ENCODE measurements at places on chromosomes 2 and 18.
A peak's percentile ranks its signal among the peaks of the same experiment; 100 is the strongest.

DNA sequence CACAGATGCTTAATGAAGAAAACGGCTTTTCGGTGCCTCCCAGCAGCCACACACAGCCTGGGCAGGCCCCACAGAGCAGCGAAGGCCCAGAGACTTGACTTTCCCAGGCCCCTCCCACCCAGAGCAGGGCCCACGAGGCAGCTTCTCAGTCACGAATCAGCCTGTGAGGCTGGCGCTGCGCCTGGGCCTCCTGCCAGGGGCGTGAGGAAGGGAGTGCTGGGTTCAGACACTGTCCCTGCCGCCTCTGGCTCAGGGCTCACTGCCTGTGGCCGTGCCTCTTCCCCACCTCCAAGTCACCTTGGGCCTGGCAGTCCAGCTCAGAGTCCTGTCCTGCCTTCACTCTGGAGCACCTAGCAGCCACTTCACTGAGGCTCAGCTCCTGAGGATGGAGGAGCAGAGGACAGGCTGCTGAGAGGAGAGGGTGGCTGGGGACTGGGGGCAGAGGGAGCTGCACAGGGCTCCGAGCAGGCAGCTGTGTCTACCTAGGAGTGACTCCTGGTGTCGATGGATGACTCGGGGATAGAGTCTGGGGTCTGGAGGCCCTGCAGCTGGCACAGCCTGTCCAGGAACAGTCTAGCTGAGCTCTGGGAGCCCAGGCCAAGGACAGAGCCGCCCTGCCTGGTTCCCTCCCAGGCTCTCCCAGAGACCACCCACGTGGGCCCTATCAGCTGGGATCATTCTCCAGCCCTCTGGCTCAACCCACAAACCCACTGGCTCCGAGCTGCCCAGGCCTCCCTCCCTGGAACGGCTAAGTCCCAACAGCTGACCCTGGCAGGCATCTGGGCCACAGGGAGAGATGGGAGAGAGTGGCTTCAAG is 36.4 kb upstream of the FOSL2 start:
- DNase-seq: no peak

GRCh38 chr2:132584976-132585817 is 84.8 kb downstream of the LYPD1 start:
- no peak for DNase-seq

- peak; percentile 84 for DNase-seq
Observed at GRCh38 chr2:3465844-3466481, 53.4 kb downstream of the ADI1 start.

DNA sequence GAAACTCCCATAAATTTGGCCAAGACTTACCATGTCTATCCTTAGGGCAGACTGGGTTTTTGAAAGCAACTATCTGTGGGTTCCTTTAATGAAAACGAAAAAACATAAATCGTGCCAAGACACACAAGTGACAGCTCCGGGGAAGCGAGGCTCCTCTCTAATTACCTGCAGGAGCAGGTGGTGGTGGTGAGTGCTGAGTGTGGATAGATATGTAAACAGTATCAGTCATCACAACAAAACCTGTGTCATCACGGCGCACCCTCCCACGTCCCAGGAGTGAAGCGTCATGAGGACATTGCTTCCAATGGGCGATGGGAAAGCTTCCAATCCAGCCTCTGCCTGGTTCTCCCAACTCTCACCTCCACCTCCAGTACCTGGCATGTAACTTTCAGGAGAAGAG is 31.3 kb downstream of the ACKR3 start:
- DNase-seq: no peak

GRCh38 chr2:222952204-222952603 is 91.4 kb downstream of the ACSL3 start:
- DNase-seq: no peak

DNA sequence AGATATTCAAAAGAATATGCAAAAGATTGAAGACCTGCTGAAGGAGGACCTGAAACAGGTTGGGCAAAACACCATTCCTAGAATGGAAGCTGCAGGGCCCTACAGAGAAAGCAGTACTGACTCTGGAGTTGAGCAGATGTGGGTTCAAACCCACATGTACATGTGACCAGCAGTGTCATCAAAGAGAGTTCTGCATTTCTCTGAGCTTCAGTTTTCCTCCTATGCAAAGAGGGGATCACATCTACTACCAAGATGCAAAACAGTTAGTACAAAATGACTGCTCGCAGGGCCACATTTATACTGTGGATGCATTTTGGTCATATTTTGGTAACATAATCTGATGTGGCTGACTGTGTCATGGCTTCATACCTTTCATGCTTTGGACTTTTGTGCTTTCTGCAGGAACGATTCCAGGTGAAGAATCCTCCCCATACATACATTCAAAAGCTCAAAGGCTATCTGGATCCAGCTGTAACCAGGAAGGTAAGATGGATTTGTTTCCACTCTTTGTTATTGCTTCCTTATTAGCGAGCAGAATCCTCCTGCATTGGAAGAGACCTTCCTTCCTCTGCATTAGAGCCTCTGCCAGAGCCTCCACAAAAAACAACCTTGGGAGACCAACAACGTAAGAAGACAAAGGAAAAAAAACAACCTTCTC is 174.8 kb downstream of the PRPF40A start:
- no peak for DNase-seq

DNA sequence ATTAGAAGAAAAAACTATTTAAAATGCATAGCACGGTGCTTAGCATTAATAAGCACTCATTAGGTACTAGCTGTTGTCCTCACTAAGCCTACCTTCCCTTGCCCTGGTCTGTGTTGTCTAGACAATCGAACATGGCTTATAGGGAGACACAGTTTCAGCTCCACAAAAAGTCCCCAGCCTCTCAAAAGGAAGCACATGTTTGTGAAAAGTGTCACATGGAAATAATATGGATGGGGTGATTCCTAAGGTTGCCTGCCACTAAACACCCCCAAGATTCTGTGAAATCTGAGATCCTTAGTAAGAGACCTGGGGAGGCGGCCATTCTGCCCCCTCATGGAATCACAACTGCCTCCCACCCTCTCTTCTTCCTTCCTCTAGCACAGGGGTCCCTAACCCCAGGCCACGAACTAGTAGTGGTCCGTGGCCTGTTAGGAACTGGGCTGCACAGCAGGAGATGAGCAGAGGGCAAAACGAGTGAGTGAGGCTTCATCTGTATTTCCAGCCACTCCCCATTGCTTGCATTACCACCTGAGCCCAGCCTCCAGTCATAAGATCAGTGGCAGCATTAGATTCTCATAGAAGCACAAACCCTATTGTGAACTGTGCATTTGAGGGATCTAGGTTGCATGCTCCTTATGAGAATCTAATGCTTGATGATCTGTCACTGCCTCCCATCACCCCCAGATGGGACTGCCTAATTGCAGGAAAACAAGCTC is 59.6 kb upstream of the NDUFV2 start:
- DNase-seq: no peak

- DNase-seq: no peak
Observed at GRCh38 chr2:1940679-1941078, 196.4 kb upstream of the PXDN start.

DNA sequence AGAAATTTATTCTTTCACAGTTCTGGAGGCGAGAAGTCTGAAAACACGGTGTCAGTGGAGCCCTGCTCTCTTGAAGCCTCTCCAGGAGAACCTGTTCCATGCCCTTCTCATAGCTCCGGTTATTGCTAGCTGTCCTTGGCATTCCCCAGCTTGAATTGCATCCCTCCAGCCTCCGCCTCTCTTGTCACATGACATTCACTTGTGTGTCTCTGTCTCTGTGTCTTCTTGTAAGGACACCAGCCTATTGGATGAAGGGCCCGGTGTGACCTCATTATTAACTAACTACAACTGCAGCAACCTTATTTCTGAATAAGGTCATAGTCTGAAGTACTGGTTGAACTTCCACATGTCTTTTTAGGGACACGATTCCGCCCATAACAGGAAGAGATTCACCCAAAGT is 4.5 kb upstream of the PRSS56 start:
- no peak for DNase-seq

- no peak for DNase-seq
Observed at GRCh38 chr2:76556018-76556417, 845.3 kb upstream of the GCFC2 start.

DNA sequence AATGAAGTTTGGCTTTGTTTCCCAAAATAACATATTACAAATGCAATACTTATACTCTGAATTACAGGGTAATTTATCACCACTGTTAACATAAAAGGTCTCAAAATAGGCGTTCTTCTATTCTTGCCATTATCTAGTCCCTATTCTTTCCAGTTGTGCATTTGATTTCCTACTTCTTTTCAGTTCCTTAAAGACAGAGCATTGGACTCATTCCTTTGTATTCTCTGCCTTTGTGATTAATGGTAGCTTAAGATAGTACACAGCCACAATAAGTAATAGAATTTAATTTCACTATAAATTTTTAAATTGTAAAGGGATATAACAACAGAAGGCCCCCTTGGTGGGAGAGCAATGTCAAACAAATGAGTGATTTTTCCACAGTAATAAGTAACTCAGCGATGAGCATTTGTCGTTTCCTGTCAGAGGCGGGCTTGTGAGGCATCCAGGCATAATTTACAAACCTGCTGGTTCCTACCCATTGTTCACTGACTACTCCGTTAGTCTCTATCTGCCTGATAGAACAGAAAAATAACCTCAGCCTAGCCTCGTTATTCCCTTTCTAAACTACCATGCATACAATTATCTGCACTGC is 456.6 kb upstream of the REG3G start:
- DNase-seq: no peak

DNA sequence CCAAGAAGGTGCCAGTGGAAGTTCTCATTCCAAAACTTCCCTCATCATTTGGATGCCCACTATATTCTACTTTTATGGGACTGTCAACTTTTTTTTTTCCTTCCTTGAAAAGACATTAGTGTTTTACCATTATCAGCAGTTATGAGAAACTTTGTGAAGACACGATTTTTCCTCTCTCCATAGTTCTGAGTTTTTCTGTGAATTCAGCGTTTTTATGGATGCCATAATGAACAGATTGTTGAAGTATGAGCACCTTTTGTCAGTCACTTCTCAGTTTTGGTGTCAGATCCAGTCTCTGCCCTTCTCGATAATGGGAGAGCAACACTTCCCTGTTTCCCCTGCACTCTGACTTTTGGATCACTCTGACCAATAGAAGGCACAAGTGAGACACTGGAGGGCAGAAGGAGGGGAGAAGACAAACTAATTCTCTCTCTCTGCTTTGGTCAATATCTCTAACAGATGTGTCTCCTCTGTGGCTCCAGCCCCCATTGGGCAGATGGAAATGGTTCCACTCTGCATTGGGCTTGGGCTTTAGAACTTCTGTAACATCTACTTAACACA is 53.5 kb upstream of the FN1 start:
- no peak for DNase-seq

- DNase-seq: no peak
Observed at GRCh38 chr2:69099541-69099940, 86.6 kb downstream of the ANTXR1 start.

DNA sequence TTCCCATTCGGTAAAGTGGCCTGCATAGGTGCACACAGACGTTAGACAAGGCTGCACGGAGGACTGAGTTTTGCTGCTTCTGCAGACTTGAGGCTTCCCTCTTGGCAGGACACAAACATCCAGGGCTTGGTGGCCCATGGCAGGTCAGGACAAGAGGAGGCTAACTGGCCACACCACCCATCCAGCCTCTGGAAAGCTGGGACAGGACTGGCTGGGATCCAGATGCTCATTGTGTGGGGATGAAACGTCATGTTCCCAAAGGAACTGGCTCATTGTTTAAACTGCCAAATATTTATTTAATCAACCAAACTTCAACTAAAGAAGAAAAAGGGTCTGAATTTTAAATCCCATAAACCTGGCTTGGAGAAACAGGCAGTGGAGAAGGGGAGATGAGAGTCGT is 239.1 kb upstream of the EPAS1 start:
- DNase-seq: no peak

DNA sequence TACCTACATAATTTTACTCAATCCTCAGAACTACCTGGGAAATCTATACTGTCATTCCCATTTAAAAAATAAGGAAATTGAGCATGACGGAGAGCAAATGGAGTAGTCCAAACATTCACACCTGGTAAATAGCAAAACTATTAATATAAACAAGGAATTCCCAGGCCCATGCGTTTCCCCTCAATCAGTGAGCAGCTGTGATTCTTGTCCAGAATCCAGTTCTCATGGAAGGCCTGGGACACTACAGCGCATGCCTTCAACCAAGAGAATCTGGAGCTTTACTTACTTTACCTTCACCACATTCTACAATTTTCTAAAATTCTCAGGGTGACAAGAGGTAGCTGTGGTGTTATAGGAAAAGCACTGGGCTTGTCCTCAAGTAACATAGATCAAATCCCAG is 259.0 kb downstream of the LRATD1 start:
- DNase-seq: no peak

- no peak for DNase-seq
Observed at GRCh38 chr2:63821396-63821795, 20.3 kb upstream of the UGP2 start.

- no peak for DNase-seq
Observed at GRCh38 chr18:50006470-50007046, 188.4 kb downstream of the MYO5B start.

DNA sequence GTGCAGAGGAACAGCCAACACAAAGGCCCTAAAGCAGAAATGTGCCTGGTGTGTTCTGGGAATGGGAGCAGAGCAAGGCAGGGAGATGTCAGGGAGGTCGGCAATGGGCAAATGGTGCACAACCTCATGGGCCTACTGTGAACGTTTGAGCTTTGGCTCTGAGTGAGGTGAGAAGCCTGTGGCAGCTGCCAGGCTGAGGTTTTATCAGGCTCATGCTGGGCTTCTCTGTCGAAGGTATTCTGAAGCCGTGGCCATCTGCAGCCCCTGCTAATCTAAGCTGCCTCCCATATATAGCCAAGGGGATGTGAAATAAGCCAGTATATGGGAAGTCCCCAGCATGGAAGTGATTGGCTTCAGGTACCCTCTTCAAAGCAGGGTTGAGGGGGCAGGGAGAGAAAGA is 193.3 kb downstream of the SLC4A3 start:
- no peak for DNase-seq

DNA sequence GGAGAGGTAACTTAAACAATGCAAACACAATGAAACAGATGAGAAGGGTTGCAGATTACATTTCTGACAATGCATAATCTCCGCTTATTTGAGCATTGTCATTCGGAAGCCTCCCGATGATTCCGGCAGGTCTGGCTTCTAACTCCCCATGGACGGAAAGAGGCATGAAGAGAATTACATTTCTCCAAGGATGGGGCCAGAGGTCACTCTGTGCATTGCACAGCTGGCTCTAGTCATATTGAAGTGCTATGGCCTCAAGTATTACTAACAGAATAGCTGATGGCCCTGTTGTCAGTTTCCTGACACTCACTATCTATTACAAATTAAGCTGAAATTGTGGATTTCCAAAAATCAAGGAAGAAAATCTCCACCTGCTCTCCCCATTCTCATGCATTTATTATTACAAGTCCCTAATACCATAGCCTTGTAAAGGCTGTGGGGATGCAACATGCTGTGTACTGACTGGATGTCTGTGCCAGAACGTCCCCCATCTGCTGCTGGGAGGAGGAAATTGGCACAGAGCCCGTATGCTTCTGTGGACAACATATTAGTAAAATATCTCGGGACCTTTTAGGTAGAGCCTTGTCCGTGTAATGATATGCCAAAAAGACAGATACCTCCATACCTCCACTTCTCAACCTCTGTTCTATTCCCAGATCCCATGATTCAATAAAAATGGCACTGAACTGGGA is 168.1 kb downstream of the SETBP1 start:
- no peak for DNase-seq

Measured in HTR-8/SVneo (cell line).